CD4-positive, alpha-beta memory T cell (primary cell): ENCODE measurements at places on chromosomes 3 and 15. TPM values are rescaled to one million over a fixed set of nuclear protein-coding genes. Genes with fewer than 3 reads are reported as not detected.

The THOC7 gene
- 40.2 TPM for total RNA-seq

The HTR3E gene
- not detected for total RNA-seq

The SLC51A gene
- not detected for total RNA-seq

The MAP6D1 gene
- total RNA-seq: 1.0 TPM

The HDAC11 gene
- 7.1 TPM for total RNA-seq

The APOD gene
- total RNA-seq: not detected

The GP9 gene
- total RNA-seq: not detected

The RASL12 gene
- total RNA-seq: not detected

The KCNAB1 gene
- total RNA-seq: not detected

The SOX14 gene
- total RNA-seq: not detected

The TMCO5A gene
- total RNA-seq: not detected

The RAB6B gene
- total RNA-seq: 0.55 TPM

The CELF6 gene
- 4.9 TPM for total RNA-seq

The LRTM1 gene
- not detected for total RNA-seq

The CYP8B1 gene
- not detected for total RNA-seq

The STRC gene
- total RNA-seq: 2.8 TPM

The RBPMS2 gene
- total RNA-seq: not detected

The ACTRT3 gene
- total RNA-seq: 0.17 TPM

The CNTN4 gene
- not detected for total RNA-seq

The GHSR gene
- total RNA-seq: not detected

The BCL2A1 gene
- total RNA-seq: 28.5 TPM

The PCCB gene
- total RNA-seq: 12.1 TPM

The MB21D2 gene
- 3.4 TPM for total RNA-seq

The THSD4 gene
- total RNA-seq: not detected

The TUBGCP4 gene
- 23.9 TPM for total RNA-seq

The ANKRD63 gene
- not detected for total RNA-seq

The PLSCR5 gene
- not detected for total RNA-seq

The DPPA4 gene
- total RNA-seq: not detected

The PAK6 gene
- total RNA-seq: not detected

The PEAK1 gene
- 7.8 TPM for total RNA-seq

The NCKIPSD gene
- 21.7 TPM for total RNA-seq

The CELSR3 gene
- 3.3 TPM for total RNA-seq

The SST gene
- not detected for total RNA-seq

The PLD1 gene
- total RNA-seq: 1.2 TPM

The RYR3 gene
- not detected for total RNA-seq

The MORC1 gene
- not detected for total RNA-seq

The HES1 gene
- not detected for total RNA-seq

The PRICKLE2 gene
- not detected for total RNA-seq

The GOLGA8J gene
- not detected for total RNA-seq

The GPX1 gene
- total RNA-seq: 77.7 TPM

The RTP4 gene
- 8.8 TPM for total RNA-seq

The KCNMB3 gene
- total RNA-seq: 1.7 TPM

The KY gene
- not detected for total RNA-seq
